CD8-positive, alpha-beta T cell (primary cell): ENCODE measurements at places on chromosomes 6 and 20.

DNA sequence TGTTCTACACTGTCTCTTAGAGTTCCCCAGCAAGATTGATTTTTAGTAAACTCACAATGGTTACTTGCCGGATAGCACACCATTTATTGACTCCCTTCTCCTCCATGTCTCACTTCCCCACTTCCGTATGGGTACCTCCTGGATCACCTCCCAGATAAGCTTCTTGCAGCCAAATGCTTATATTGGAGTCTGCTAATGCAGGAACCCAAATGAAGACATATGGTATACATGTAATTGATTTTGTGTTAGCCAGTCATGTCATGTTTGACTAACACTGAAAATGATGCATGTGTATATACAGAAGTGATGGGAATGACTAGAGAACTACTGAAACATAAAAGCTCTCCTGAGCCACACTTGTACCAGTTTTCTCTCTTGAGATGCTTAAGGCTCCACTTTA is 46.1 kb upstream of the TMX4 start:
- DNase-seq: no peak

DNA sequence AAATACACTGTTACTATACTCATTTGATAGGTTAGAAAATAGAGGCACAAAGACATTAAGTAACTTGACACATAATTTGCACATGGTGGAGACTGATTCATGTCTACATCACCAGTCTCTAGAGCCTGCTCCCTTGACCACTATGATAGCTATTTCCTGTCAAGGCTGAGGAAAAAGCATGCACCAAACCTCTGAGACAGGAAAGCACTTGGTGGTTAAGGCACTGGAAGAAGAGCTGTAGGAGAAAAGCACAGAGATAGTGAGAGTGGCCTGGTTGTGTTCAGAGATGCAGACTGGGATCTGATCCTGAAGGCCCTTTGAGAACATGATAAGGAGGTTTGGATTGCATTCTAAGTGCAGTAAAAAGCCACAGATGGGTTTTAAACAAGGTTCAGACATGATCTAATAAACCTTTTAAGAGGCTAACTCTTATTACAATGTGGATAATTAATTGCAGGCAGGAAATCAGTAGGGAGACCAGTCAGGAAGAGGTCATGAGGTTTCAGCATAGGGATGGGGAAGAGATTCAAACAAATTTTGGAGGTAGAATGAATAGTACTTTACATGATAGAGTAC is 168.9 kb downstream of the PHF3 start:
- no peak for DNase-seq

- DNase-seq: no peak
Measured at GRCh38 chr20:46690219-46691106, 1.2 kb upstream of the TP53RK start.

GRCh38 chr6:143505537-143505936 is 6.0 kb downstream of the FUCA2 start:
- DNase-seq: no peak

GRCh38 chr6:19444481-19444880 is 392.7 kb upstream of the ID4 start:
- DNase-seq: no peak

GRCh38 chr6:138659998-138660397 is 113.6 kb upstream of the CCDC28A start:
- DNase-seq: no peak

- no peak for DNase-seq
Measured at GRCh38 chr20:62631336-62632308, 10.7 kb upstream of the SLCO4A1 start.

- no peak for DNase-seq
Measured at GRCh38 chr20:46342451-46343347, 34.4 kb upstream of the CDH22 start.

GRCh38 chr6:87941556-87942358 is 105.9 kb upstream of the SPACA1 start:
- DNase-seq: no peak

DNA sequence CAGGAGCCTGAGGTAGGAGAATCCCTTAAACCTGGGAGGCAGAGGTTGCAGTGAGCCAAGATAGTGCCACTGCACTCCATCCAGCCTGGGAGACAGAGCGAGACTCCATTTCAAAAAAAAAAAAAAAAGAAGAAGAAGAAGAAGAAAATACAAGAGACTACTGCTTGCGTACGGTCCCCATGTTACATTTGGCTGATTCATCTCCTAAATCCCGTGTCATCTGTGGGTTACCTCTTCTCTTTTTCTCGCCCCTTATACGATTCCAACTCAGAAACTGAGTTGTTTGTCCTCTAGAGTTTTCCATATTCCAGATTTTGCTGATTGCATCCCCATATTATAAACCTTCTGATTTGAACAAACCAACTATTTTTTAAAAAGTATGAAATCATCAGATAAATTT is 62.4 kb upstream of the NELFCD start:
- no peak for DNase-seq

DNA sequence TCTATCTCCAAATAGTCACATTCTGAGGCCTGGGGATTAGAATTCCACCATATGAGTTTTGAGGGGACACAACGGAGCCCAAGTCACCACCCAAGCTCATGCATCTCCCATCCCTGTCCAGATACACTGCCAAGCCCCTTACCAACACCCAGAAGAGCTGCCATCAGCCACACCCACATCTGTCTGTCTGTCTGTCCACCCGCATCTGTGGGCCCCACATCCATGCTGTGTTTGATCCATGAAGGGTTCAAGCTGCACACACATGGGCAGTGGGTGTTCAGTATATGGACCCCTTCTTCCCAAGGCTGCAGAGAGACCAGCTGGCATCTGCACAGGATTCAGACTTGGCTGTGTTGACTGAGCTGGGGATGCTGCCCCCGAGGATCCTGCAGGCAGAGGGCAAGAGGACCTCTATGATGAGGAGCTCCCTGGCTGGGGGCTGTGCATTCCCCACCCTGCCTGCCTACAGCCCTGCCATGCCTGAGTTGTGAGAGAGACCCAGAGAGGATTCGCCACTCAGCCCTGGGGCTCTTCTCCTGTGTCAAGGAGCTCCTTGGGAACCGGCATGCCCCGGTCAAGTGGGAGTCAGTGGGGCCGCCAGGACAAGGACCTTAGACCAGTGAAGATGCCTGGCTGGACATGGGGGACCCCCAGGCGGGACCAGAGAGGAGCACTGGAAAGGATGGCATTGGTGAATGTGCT is 206.4 kb downstream of the SYNDIG1 start:
- no peak for DNase-seq

- peak; percentile 68 for DNase-seq
Measured at GRCh38 chr6:164039954-164040375, 625.4 kb downstream of the QKI start.

GRCh38 chr20:16321291-16321690 is 252.0 kb downstream of the KIF16B start:
- no peak for DNase-seq

- no peak for DNase-seq
Measured at GRCh38 chr6:3523271-3523670, 66.4 kb upstream of the SLC22A23 start.

GRCh38 chr6:91155129-91155785 is 568.4 kb upstream of the MAP3K7 start:
- no peak for DNase-seq

DNA sequence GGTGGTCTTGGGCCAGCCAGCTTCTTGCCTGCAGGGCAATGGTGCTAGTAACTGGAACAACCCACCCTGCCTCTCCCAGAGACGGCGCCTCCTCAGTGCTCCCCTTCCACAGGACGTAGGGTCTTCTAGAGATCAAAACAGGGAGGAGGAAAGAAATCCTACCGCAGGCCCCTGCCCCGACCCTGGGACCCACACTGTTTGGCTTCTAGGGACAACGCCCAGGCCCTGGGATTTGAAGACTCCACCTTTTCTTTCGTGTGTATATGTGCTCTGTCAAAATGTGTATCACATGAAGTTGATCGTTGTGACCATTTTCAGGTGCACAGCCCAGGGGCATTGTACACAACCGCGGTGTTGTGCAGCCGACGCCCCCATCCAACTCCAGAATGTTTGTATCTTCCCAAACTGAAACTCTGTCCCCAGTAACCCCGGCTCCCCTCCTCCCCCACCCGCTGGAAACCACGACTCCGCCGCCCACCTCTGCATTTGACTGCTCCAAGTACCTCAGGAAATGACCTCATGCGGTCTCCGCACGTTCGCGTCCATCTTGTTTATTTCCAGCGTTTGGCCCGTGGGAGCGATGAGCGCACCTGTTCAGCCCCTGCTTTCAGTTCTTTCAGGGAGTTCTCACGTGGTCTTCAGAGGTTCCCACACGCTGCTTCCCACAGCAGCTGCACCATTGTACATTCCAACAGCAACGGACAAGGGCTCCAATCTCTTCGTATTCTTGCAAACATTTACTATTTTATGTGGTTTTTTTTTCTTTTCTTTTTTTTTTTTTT is 3.4 kb upstream of the BHLHE23 start:
- peak; percentile 65 for DNase-seq

DNA sequence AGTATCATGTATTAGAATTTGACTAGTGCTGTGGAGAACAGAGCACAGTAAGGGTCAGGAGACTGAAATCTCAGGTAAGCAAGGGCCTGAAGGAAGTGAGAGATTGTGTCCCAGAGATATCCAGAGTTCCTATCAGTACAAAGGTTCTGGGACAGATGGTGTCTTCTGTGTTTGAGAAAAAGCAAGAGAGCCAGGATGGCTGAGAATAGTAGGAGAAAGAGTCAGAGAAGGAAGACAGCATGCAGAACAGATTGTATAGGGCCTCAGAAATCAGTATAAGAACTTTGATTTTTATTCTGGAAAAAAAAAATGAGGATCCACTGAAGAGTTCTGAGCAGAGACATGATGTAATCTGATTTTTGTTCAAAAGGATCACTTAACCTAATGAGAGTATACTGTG is 74.8 kb upstream of the PLN start:
- no peak for DNase-seq

GRCh38 chr6:87287251-87287650 is 35.1 kb upstream of the SMIM8 start:
- DNase-seq: no peak

DNA sequence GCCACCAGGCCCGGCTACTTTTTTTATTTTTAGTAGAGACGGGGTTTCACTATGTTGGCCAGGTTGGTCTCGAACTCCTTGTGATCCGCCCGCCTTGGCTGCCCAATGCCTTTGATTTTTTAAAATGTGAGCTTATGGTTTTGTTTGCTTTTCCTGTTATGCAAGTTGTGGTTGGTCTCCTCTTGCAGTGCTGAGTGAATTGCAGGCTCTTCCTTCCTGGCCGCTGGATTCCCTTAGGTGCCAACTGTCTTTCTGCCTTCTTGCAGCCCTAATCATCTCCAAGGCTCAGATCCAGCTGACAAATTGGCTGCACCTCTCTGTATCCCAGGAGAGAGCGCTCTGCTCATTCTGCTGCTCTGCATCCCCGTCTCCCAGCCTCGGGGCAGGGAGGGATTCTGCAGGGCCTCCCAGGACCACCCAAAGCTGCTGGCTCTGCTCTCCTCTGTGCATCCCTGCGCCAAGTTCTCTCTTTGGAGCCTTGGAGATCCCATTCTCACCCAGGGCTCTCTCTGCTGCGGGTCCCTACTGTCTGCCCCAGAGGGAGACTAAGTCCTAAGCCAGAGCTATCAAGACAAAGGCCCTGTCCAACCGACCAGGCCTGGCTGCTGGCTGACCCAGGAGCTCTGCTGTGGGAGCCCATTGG is 14.1 kb upstream of the EMILIN3 start:
- DNase-seq: no peak

DNA sequence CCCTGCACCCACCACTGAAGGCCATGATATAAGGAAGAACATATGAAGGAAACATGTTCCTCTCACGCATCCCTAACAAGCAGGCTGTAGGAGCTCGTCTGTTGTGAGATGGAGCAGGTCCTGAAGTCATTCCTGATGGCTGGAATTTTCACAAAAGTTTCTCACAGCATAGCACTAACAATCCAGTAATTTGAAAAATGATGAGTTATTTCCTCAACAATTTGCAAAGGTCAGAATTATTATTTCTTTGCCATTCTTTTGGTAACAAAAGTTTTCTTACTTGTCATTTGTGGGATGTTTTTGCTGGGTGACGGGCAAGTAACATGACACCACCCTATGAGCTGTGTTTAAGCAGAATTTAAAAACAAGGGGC is 27.6 kb upstream of the FRMD1 start:
- DNase-seq: no peak

GRCh38 chr6:31701666-31702404 is 1.3 kb downstream of the ABHD16A start:
- no peak for DNase-seq

DNA sequence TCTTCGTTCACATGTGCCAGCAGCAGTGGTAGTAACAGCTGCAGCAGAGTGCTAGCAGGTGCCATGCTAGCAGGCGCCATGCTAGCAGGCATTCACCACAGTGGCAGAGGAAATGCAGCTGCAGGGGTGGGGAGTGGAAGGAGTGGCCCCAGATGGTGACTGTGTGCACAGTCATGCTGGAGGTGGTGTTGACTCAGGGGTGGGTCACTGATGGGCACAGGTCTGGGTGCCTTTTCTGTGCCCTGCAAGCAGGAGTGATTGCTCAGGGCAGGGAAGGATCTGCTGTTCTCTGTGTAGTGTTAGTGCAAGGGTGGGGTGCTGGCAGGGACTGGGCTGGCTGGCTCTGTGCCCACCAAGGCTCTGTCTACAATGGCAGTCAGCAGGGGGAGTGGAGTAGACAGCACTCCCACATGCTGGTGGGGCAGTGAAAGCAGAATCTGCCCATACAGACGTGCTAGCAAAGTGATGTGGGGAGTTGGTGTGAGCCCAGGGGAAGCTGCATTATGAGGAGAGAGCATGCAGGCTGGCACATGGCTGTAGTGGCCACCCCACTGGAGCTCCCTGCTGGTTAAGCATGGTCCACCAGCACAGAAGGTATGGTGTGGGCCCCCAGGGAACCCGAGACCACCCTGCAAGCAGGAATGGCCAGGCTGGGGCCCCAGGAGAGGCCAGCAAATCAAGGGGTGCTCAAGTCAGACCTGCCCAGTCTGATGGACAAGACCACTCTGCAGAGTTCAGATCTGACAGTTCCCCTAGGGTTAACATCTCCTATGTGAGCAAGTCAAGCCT is 11.4 kb upstream of the TSPYL4 start:
- DNase-seq: no peak

GRCh38 chr6:75504465-75505222 is 11.0 kb upstream of the FILIP1 start:
- DNase-seq: no peak

GRCh38 chr20:1302685-1303541 is 26.0 kb downstream of the SDCBP2 start:
- DNase-seq: no peak

DNA sequence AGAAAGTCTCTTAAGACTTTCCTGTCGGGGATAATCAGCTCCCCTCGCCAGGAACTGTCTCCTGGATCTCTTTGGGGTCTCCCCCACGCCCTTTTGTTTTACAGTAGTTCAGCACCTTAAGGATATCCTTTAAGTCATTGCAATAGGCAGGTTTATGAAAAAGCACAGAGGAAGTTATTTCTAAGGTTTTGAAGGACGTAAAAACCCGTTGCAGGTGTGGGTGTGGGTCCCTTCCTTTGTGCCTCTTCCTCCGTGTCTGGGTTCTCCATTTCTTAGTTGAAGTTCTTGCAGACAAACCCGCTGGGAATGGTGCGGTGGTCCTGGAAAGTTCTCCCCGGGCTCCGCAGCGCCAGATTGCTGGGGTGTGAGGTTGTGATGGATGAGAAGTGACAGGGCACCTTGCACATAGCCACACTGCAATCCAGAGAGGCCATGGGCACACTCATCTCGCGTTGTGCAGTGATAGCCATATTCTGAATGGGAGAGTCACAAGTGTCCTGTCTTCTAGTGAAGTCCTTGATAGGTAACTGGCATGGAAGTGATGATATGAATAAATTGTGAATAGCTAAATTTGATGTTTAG is 65.2 kb downstream of the GTF2H5 start:
- DNase-seq: no peak
